ENCODE measurements at places on chromosomes 11 and 22.

DNA sequence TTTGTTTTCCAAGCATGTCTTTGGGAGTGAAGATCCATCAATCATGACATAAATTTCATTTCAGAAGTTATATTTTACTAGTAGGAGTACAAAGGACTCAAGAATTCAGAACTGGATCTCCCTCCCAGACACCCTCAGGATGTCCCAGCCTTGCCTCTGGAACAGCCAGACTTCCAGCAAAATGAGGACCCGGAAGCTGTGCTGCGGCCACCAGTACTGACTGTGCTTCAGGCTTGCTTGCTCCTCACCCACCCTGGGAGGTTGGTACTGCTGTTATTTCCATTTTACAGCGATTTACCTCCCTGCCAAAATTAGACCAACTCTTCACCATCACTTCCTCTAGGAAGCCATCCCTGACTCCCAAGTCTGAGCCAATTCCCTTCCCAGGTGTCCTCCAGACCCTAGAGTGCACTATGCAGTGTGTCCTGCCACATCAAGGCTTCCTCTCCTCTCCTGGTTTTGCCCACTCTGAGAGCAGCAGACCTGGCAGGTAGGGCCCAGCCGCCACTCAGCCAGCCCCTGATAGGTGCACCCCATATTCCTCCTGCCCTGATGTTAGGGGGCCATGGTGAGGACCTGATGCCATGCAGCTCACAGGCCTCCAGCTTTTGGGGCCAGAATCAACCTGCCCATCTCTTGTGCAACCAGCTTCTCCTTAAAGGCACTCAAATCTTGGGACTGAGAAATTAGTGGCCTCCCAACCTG is 47.3 kb upstream of the WNT7B start:
- no peak for DNase-seq

DNA sequence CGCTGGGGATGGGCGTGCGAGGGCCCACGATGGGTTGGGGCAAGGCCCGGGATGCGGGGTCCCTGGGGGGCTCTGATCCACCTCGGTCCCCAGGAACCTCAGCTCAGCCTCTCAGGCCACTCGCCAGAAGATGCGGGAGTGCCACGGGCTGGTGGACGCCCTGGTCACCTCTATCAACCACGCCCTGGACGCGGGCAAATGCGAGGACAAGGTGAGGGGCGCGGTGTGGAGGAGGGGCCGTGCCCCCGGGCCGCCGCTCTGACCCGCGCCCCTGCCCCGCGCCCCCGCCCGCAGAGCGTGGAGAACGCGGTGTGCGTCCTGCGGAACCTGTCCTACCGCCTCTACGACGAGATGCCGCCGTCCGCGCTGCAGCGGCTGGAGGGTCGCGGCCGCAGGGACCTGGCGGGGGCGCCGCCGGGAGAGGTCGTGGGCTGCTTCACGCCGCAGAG is 6.3 kb downstream of the PKP3 start:
- DNase-seq, result no peak

GRCh38 chr11:66329165-66329673 is 7.0 kb downstream of the RIN1 start:
- no peak for DNase-seq

- peak; percentile 69 for DNase-seq
These were observed 27.7 kb upstream of the PARVB start for GRCh38 chr22:43996170-43996980.

GRCh38 chr11:94790661-94791180 is 22.6 kb downstream of the AMOTL1 start:
- no peak for DNase-seq

- no peak for DNase-seq
These were observed 3.9 kb downstream of the KLHL35 start for GRCh38 chr11:75428989-75429640.

DNA sequence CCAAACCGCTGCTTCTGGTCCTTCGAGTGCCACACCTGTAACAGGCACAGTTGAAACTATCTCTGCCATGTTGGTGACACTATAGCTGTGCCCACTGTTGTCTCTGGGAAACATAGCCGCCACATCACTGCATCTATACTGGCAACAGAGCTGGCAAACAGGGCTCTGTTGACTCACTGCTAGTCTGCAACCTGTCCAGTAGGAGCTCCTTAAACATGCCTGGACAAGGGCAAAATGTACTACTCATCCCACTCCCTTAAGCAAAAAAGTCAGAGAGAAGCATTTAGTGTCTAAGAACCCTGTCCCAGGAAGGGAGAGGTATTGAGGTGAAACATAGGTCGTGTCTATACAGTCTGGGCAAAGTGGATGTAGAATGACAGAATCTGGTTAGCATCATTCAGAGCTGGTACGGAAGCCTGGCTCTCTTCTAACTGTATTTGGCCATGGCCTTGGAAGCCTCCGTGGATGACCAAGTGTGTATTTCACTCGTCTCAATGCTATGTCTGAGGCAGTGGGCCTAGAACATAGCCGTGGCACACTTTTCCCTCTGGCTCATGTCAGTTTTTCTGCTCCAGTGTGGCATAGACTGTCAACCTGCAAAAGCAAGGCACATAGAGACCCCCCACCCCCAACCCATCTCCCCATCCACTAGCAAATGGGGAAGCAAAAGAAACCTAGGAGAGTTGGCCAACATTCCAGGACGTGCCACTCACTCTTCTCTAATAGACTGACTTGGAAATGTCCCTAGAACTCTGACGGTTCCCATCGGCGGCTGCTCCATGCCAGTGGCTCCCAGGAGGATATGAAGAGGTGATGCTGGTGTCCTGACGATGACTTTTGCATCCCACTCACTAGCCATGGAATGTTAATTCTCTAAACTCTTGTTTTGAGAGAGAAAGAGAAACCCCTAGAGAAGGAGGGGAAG is 21.4 kb upstream of the PISD start:
- DNase-seq, result no peak

GRCh38 chr11:5625281-5625680 is 480 bp downstream of the TRIM34 start:
- DNase-seq, result no peak

- no peak for DNase-seq
These were observed 762 bp downstream of the ANKRD13D start for GRCh38 chr11:67289651-67290479.

- no peak for DNase-seq
These were observed 21.5 kb downstream of the LRP4 start for GRCh38 chr11:46896719-46897406.

DNA sequence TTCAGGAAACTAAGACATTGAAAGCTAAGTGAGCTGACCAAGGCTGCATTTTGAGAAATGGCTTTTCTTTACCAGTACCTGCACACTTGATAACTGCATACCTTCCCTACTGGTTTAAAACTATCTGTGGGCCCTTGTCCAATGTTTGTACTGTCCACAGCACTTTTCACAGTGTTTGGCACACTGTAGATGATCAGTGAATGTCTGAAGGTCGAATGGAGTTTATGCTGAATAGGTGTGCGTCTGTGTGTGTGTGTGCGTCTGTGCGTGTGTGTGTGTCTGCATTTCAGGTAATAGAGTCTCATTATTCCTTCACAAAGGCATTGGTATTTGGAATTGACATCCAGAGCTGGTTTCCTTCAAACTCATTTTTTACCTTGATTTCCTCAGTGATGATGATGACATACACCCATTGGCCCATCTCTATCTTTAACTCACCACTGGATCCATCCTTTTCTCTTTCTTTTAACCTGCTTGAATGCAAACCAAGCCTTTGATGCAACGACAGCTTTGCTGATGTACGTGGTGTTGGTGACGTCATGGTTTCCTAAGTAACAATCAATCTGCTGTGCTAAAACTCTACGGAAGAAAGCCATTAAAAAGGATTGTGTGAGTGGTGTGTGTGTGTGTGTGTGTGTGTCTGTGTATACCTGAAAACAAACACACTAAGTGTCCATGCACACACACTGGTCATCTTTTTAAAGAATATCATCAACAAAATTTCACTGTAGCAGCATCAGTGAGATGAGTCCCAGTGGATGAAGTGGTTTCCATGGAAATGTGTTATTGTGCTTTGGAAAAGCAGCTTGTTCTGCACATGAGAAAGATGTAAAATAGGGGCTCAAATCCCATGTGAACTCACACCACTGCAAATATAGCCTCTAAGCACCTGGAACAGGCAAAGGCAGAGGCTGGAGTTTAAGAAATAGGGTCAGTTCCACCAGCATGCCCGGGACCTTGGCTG is 490.2 kb upstream of the B3GAT1 start:
- no peak for DNase-seq

- DNase-seq, result no peak
These were observed 40.3 kb upstream of the OR5D13 start for GRCh38 chr11:55732936-55733335.

DNA sequence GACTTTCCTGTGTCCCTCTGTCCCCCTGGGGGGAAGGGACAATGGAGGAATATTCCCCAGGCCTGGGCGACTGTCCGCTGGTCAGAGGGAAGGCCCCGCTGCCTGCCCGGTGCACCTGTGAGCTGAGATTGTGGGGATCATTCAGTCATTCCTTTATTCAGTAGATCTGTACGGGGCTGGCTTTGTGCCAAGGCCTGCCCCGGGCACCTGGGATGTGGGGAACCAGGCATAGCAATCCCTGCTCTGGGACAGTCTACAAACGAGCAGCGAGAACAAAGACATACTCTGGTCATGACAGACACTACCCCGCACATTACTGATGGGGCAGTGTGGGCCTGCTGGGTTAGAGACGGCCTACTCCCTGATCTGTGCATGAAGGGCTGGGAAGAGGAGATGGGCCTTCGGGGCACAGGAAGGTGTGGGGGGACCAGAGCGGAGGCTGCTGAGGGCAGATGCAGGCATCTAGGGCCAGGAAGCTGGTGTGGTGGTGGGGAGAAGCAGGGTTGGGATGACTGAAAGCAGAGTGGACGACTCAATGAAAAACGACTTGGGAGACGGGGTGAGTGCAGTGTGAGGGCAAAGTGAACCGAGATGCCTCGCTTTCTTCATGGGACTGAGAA is 1.8 kb upstream of the MYO7A start:
- no peak for DNase-seq

- DNase-seq, result no peak
These were observed 148.2 kb downstream of the MAML2 start for GRCh38 chr11:96194581-96195374.

- no peak for DNase-seq
These were observed 90.3 kb downstream of the TMPRSS5 start for GRCh38 chr11:113615773-113616172.

GRCh38 chr11:60857378-60858232 is 1.9 kb upstream of the PTGDR2 start:
- DNase-seq, result no peak

DNA sequence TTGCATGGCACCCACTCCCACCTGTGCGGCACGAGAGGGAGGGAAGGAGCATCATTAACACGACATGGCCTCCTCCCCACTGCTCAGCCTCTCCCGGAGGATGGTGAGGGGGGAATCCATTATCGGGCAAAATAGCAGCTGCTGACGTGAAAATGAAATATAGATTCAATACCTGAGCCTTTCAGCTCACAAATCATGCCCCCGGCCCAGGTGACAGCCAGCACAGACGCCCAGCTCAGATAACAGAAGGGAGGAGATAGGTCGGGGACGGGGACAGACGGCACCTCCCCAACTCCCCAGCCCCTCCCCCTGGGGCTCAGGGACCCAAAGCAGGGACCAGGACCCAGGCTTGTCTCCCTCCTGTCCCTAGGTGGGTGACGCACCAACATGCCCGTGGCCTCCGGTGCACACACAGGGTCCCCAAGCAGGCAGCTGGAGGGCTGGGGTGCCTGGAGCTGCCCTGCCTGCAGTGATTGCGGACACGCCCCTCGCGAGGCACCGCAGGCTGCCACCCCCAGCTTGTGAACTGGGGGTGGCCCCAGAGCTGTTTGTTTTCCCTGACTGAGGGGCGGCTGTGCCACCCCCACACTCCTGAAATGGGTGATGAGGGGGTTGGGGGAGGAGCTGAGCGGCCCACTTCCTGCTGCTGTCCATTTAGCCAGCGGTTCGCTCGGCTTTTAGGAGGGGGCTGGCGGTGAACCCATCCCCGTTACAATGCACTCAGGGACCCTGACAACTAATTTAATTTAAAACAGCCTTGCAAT is 31.7 kb downstream of the FLRT1 start:
- DNase-seq, result no peak

DNA sequence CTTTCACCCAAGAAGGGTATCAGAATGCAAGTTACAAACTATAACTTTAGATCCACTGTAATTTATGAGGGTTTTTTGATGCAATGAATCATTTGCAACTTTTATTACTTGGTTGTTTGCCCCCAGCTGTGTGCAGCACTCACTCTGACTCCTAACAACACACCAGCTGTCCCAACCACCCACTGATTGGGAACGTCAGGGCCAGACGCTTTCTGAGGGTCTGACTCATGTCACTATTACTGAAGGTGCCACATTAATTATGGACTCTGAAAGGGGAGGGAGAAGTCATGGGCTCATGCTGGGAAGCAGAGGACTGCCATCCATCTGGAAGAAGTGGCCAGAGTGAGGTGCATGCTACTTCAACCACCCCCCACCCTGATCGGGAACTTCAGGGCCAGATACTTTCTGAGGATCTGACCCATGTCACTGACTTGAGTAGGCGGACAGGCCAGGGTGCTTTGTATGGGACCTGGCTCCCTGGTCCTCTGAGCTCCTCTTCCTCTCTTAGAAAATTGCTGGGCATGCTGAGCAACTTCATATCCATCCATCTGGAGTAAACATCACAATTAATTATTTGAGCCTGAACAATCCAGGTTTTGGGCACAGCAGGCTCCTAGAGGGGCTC is 44.9 kb upstream of the DRD2 start:
- DNase-seq, result no peak

- no peak for DNase-seq
These were observed 90.5 kb downstream of the NTM start for GRCh38 chr11:131460931-131461330.

DNA sequence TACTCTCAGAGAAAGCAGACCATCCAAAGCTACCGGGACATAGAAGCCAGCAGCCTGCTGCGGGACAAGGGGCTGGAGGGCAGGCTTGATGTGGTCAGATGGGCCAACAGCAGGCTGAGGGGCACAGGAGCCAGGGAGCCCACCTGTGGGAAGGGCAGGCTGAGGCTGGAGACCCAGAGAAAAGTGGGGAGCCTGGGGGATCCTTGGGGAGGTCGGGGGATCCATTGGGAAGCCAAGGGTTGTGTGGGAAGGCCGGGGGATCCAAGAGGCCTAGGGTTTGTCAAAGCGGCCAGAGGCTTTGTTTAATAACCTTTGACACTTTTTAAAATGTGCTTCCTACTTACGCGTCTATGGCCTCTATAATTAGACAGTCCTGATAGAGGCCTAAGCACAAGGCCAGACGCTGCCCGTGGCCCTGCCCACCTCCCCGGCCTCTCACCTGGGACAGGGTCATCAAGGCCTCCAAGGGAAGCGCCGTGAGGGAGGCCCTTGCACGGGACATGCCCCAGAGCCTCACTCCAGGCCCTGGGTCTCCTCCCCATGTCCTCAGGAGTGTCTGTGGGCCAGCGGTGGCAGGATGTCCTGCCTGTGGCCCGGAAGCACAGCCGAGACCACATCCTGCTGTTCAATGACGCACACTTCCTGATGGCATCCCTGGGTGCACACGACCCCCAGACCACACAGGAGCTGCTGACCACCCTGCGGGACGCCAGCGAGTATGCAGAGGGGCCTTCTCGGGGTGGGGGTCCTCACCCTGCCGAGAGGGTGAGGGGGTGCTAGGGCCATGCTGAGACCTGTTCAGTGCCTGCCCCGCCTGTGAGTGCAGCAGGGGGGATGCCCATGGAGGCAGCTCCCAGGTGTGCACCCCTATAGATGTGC is 8.6 kb upstream of the GTSE1 start:
- DNase-seq, result no peak
